ENCODE measurements at places on chromosomes 7 and 10.

DNA sequence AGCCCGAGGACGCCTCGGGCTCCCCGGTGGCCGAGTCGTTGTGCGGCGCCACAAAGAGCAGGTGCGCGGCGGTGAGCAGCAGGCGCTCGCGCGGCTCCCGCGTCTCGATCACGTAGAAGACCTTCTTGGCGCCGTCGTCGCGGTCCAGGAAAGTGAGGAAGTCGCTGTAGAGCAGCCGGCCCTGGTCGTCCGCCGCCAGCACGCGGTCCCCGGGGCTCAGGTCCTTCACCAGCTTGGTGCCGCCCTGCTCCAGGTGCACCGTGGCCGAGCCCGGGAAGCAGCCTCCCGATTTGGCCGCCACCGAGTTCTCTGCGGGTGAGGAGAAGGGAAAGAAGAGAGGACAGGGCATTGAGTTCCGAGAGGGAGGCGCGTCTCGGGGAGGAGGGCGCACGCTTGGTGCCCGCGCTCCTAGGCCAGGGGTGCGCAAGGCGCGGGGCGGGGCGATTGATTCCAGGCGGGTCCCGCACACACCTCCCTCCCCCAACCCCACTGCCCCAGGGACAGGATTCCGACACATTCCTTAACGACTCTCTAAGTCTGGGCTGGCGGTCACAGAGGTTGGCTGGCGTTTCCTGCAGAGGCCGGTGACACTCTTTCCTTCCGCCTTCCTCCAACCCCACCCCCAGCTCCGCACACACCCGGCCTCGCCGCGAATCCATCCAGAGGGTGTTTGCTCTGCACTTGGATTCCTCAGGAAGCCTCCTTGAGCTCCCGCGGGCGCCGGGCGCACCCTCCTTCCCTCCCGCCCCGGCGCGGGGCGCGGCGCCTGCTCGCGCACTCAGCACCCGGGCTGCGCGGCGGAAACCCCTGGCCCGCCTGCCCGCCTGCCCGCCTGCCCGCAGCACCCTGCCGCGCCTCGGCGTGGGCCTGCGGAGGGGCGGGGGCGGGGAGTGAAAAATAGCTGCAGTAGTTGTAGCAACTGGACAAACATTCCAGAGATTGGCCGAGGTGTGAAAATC lies 8.6 kb downstream of the SHH start:
- no peak for DNase-seq

DNA sequence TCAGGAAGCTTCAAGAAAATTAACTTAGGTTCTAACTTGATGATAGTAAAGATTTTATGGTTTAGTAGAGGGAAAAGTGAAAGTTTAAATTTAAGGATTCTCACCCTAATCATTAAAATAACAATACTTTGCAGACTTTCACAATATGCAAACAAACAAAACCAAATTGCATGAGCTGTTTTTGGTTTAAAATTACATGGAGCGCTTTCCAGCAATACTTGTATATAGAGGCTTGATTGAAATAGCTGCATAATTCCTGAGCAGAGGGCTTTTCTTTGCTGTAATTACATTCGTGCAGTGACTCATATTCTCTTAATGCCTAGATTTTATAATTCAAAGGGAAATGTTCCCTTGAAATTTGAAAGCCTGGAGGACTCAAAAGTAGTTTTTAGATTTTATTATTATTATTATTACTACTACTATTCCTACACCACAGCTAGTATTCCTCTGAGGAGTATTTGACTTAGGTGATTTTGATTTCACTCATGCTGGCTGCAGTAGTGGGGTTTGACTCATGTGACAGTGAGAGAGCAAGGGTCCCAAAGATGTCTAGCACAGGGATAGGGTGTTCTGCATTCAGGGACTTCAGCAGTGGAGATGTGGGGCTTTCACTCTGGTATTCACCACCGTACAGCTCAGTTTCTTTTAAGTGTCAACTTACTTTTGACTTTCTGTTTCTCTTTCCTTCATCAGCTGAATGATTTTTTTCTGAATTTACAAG lies 138.1 kb downstream of the ADAM22 start:
- no peak for DNase-seq

- no peak for DNase-seq
These were observed 51.6 kb downstream of the NUDCD3 start for GRCh38 chr7:44438816-44439215.

DNA sequence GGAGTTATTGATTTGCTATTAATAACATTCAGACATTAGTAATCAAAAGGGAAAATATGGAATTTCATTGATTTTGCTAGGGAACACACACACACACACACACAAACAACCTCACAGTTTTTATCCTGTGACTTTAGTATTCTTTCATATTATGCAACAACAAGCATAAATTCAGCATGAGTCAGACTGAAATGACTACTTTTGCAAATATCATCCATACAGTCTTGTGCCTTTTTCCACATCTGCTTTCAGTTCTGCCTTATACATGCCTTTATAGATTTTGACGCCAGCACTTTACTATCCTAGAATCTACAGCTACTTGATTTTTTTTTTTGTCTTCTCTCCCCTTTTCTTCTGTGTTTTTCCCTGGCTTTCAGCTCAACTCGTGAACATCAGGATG lies 975.8 kb upstream of the LRRTM3 start:
- no peak for DNase-seq

DNA sequence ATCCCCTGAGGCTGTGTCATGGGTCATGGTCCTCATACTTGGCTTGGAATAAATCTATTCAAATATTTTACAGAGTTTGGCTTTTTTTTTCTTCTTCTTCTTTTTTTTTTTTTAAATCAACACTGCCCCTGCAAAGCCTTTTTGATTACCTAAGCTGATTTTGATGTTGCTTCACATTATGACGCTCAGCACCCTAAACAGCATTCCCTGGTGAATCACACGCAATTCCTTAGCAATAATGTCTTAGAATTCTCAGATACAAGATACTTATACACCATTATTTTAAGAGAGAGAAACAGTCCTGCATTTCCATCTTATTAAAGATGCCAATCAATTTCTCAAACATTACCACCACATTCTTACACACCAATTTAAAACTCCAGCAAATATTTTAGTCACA lies 323.7 kb upstream of the IGFBP3 start:
- no peak for DNase-seq

- DNase-seq = no peak
These were observed 415.3 kb downstream of the DNAJB6 start for GRCh38 chr7:157751951-157752673.

GRCh38 chr7:40267583-40267982 lies 132.8 kb downstream of the SUGCT start:
- no peak for DNase-seq

DNA sequence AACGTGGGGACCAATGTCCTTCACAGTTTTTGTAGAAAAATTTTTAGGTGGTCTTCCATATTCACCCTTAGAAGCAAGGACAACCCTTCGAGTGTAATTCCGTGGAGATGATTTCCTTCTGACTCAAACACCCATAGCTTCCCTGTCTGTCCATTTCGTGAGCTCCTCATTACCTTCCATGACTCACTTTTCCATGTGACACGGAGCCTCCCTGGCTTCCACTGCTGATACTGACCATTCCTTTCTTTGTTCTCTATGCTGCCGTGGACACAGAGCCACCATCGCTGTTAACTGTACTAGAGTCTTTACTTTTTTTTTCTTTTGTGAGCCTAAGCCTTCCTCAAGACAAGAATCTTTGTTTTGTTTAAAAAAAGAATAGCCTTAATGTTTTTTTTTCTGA lies 12.5 kb upstream of the ARMS2 start:
- no peak for DNase-seq

DNA sequence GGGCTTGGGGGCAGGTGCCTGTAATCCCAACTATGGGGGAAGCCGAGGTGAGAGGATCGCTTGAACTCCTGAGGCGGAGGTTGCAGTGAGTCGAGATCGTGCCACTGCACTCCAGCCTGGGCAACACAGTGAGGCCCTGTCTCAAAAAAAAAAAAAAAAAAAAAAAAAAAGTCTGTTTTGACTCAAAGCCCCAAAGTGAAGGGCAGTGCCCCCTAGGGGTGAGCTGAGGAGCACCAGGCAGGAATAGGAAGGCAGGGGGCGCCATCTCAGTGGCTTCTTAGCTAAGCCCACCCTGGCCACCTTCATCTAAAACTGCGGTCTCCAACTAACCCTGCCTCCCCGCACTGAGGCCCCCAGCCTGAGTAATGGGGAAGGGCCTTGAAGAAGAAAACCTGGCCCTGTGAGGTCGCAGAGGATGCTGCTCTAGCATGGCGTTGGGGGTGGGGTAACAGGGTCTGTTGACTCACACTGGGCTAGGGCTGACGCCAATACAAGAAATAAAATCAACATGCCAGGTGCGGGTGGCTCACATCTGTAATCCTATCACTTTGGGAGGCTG lies 9.8 kb downstream of the PODXL start:
- peak; percentile 77 for DNase-seq

DNA sequence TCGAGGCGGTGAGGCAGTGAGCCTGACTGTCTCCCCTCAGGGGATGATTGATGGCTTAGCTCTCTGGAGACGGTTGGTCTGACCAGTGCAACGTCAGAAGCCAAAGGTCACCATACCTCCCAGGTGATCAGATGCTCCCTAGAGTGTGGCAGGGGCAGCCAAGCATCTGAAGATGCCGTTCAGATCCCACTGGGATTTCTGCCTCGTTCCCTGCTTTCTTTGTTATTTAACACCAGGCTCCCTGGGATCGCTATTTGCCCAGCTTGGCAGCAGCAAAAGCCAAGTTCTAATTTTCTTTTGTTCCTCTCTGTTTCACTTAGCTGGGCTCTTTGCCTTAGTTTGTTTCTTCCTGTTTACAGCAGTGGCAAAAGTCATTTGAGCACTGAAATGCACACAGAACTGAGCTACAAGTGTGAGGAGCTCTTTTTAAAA lies 53.5 kb upstream of the SVIL start:
- DNase-seq = no peak

- DNase-seq = no peak
These were observed 780 bp downstream of the CYP3A5 start for GRCh38 chr7:99679032-99679399.

DNA sequence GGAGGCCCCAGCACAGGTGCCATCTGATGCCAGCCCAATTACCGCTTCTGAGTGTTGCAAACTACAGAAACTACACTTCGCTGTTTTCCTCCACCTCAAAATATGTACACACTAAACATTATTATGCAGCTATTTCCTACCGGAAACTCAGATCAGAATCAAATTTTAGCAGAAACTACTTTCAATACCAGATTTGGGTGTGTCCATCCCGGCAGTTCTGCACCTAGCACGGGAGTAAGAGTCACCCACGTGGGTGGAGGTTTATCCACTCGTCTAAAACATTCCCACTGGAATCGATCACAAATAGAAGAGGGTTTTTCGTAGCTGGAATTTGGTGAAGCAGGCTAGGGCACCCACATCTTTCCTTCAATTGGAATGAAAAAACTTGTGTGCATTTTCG lies 214.4 kb upstream of the PRKCQ start:
- no peak for DNase-seq

DNA sequence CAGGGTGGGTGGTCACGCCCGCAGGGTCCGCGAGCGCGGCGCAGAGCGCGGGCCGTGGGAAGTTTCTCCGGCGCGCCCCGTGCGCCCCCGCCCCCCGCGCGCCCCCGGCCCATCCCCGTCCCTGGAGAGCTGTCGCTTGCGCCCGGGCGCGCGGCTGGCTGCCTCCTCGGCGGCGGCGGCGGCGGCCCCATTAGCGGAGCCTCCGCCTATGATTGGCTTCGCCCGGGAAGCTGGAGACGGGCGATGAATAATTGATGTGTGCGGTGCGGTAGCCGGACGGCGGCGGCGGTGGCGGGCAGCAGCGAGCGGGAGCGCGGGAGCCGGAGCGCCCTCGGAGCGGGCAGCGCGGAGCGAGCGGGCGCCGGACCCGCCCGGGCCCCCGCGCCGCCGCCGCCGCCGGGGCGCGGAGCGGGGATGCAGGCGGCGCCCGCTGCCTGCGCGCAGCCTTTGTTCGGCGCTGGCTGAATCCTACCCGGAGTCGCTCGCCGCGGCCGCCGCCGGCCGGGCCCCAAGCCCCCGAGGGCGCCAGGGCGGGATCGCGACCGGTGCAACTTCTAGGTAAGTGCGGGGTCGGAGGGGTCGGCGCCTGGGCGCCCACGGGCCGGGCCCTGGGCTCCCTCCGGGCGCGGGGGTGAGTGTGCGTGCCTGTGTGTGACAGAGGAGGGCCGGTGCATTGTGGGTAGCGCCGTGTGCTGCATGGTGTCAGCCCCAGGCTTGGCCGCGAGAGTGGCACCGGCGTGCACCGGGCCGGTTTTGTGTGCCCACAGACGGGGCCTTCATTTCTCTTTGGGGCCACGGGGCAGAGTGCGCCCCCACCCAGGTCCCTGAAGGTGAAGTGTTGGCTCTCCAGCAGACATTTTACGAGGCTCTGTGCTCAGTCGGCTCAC lies 103.8 kb upstream of the PPIF start:
- peak; percentile 82 for DNase-seq

GRCh38 chr10:90930070-90930837 lies 9.4 kb upstream of the ANKRD1 start:
- DNase-seq = no peak

- no peak for DNase-seq
These were observed 152.4 kb downstream of the ACTR3B start for GRCh38 chr7:152911922-152912321.

GRCh38 chr10:118753331-118754228 lies 1.2 kb downstream of the CACUL1 start:
- no peak for DNase-seq

GRCh38 chr10:111017098-111017497 lies 59.7 kb upstream of the ADRA2A start:
- no peak for DNase-seq

GRCh38 chr10:71241114-71241829 lies 28.9 kb downstream of the UNC5B start:
- DNase-seq = no peak

DNA sequence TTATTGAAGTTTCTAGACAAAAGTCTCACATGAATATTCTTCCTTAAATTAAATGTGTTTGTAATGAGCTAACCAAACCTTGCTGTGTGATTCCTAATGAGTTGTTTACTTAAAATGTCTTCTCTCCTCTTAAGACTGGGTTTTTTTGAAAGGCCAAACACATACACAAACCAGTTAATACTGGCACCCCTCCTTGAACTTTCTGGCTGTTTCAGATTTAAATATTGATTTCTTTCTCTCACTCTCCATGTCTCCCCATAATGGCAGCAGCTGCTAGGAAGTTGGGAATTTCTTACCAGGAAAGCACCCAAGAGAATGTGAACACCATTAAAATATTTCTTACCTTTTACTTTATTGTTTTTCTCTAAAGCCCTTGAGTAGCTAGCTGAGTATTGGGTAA lies 11.4 kb upstream of the PTN start:
- DNase-seq = no peak
